LoVo (cell line): ENCODE measurements at places on chromosomes 13 and 19.

GRCh38 chr19:58021541-58022282 lies 12.1 kb upstream of the ZSCAN1 start:
- no peak for DNase-seq

DNA sequence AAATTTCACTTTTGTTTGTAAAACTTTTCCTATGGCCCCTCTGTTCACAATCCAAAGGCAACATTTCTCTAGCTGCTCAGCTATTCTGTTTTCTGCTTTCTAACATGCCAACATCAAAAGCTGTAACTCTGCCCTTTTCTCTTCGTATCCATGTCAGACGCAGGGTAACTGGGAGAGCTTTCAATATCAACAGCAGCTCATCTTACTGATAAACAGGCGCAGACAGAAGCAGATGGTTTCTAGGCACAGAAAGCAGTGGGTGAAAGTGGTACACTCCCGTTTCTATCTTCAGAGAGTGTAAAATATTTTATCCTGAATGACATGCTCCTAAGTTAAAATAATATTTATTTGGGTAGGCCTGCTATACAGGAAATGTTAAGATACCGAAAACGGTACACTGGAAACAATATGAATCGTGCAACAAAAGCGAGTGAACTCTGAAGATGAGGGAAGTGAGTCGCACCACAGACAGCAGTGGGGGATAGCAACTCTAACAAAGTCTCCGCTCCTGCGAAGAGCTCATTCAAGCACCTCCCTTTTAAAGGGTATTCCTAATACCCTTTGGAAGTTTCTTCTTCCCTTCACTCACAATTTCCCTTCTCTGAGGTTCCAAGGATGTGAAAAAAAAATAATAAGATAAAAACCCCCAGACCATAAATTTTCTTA lies 798.3 kb downstream of the GPC5 start:
- DNase-seq: no peak

DNA sequence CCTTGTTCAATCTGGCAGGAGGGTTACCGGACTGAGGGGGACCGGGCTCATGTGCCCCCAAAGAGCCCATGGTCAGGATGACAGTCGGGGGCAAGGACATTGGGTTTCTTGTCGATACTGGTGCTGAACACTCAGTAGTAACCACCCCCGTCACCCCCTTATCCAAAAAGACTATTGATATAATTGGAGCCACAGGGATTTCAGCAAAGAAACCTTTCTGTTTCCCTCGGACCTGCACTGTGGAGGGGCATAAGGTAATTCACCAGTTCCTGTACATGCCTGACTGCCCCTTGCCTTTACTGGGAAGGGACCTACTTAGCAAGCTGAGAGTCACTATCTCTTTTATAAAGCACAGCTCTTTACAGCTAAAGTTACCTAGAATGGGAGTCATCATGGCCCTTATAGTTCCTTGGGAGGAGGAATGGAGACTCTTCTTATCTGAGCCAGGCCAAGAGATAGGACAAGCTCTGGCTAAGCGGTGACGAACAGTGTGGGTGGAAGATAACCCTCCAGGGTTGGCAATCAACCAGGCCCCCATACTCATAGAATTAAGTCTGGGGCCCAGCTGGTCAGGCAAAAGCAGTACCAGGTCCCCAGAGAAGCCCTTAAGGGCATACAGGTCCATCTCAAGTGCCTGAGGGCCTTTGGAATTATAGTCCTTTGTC lies 603.7 kb downstream of the UQCRFS1 start:
- no peak for DNase-seq

DNA sequence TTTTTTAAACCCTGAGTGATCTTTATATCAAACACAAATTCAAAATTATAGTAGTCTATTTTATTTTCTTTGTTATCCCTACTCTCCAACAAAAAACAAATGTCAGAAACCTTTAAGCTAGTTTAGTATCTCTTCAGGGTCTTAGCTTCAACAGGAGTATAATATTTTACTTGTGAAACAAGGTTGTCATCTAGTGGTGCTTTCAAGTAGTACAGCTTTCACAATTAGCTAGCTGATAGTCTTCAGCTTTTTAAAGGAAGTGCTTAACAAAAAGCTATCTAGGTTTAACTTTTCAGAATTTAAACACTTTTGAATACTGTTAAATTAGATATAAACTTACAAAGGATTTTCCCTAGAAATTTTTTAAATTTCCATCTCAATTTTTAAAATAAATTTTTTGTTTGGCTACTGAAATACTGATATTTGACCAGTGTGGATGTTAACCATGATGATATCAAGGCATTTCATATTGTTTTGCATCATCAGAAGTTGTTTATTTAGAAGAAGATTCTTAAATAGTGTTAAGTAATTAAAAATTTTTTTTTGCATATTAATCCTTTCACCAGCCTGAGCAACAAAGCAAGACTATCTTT lies 34.2 kb downstream of the TDRD3 start:
- DNase-seq: peak; percentile 66
